ENCODE measurements at places on chromosomes 4 and X.
A peak's percentile ranks its signal among the peaks of the same experiment; 100 is the strongest.

GRCh38 chr4:63919636-63920365 is 489.4 kb downstream of the TECRL start:
- no peak for DNase-seq

DNA sequence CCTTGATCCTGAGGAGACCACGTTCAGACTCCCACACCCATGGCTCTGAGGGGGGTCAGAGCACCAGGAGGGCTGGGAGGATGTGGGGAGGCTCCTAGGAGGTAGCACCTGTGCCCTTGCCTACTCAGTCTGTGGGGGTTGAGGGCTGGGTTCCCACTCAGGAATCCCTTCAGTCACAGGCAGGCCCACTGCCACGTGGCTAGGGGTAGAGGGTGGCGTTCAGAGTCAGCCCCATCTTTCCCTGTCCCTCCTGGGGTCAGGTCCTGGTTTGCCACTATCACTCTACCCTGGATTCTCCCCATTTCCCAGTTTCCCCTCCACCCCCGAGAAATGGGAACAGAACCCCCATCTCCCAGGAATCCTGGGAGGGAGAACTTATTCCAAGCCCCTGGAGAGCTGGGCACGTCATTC is 111.3 kb downstream of the PSAPL1 start:
- no peak for DNase-seq

DNA sequence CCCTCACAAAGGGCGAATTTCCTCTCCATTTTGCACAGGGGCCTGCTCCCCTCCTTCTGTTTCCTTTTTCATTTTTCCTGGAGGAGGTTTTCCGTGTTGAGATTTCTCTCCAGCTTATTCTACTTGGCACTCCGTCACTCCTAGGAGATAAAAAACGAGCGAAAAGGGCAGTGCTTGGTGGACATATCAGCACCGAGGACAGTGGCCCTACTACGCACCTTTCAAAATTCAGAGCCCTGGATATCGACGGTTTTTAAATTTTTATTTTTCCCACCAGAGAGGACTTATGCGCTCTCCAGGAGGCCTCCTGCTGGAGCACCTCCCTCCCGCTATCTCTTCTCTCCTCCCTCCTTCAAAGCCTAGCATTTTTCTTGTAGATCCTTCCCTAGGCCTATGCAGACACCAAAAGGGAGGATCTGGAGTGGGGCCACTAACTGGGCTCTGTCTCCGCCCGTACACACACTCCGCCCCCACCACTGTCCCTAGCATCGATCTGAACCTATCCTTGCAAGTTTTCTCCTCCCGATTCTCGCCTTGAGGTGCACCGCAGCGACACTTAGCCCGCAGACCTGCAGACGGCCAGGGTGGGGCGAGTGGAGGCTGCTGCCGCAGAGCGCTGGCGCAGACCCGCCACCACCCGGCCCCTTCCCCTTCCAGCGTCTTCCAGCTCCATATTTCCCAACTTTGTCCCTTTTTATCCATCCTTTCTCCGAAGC is 8.5 kb upstream of the TCEAL9 start:
- DNase-seq, result no peak

DNA sequence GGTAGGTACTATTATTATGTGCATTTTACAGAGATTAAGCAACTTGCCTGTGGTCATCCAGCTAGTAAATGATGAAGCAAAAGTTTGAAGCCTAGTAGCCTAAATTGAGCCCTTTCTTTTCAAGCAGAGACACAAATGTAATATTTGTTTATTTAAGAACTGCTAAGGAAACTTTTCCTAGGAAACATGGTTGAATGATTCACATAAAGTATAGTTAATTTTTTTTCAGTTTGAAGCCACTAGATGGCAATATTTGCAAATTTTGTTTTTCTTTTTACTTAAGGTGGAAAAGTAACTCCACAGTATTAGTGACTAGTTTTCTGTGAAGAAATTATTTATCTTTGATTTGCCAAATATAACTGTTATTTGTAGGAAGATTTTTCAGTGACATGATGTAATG is 52.8 kb upstream of the ANKRD17 start:
- DNase-seq, result peak; percentile 7

- DNase-seq, result no peak
These were observed 316.7 kb downstream of the RPA4 start for GRCh38 chrX:97200454-97200853.

GRCh38 chr4:83282049-83282535 is 2.5 kb downstream of the COQ2 start:
- peak; percentile 61 for DNase-seq

GRCh38 chr4:79915246-79915645 is 157.8 kb downstream of the ANTXR2 start:
- no peak for DNase-seq

DNA sequence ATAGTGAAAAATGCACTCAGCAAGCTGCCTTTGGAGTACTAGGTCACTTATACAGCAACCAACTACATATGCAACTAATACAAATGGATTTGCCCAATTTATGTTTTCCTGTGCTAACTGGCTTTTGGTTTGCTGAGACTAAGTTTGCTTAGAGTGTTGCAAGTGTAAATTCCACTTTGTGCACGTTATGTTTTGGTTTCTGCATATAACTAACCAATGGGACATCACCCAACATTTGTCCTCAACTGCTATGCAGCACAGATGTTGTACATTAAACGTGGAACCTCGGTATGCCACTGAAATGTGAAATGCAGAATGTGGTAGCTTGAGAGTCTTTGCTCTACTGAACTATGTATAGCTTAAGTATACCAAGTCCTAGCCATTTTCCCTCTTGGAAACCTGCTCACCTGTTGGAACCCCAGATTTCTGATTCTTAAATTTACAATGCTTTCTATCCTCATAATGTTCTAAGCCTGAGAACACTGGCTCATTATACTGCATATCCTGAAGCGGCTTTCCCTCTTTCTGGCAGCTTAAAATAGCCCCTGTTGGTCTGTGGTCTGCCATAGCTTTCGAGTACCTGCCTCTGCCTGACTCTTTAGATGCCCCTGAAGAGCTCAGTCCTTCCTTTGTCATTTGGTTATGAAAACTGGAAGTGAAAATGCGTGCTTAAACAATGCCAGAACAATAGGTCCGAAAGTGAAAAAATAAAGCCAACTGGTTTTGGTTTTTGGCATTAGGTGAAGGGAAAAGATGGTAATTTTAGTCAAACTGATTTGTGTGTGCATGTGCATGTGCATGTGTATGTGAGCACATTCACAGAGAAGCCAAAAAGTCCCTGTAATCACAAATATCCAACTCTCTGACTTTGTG is 158.0 kb downstream of the SH2D1A start:
- DNase-seq, result no peak

DNA sequence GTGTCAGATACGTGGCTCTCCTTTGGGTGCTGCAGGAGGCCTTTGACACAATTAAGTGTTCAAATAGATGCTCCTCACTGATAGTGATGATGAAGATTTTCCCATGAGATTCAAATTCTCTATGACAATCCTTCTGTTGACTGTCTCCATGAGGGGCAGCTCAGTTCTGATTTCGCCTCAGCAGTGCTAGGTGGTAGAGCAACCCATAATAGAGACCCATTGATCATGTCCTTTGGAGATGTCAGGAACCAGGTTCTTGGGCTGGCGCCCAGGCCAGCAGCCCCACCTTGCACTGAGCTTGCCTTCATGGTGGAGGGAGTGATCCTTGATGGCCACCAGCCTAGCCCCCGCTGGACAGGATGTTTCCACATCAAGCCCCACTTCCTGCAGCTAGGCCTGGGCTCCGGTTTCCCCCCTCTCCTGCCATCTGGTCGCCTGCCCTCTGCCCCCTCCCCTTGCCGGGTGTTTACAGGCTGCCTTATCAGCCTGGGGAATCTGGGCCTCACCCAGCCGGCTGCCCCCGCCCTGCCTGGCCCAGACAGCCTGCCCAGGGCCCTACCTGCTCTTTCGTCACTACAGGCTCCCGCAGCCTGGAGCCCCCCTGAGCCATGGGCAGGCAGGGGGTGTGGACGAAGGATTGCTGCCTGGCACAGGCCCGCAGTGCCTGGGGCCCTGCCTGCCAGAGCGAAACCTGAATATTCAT is 12.6 kb downstream of the ELF4 start:
- DNase-seq, result no peak

- DNase-seq, result no peak
These were observed 159.0 kb downstream of the PACRGL start for GRCh38 chr4:20859097-20859781.

- no peak for DNase-seq
These were observed 53.9 kb downstream of the FAT1 start for GRCh38 chr4:186669735-186670134.

- DNase-seq, result no peak
These were observed 150.3 kb upstream of the BCOR start for GRCh38 chrX:40247848-40248622.

DNA sequence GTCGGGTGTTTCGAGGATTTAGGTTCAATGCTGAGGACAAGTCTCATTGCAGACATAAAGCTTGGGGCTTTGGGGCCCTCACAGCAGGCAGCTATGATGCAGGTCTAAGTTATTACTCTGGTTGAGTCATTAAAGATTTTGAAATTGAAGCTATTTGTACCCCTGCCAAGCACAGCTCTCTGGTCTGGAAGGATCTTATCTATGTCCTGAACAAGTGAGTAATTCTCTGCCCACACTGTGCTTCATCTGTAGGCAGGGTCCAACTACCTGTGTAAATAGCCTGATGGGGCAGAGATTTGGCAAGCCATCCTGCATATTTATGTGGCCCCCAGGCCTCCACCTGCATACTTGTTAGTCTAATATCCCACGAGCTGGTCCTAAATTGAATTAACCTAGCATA is 41.4 kb upstream of the MAGEA4 start:
- peak; percentile 70 for DNase-seq

GRCh38 chr4:151418385-151418784 is 9.4 kb downstream of the FHIP1A start:
- DNase-seq, result peak; percentile 65

DNA sequence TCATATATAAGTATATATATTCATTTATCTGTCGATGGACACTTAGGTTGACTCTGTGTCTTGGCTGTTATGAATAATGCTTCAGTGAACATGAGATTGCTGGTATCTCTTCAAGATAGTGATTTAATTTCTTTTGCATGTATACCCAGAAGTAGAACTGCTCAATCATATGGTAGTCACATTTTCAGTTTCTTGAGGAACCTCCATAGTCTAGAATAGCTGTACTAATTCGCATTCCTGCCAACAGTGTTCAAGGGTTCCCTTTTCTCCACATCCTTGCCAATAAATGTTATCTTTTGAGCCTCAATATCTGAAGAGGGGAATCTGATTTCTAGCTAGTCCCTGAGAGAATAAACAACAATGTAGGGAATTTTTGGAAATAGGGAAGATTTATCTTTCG is 32.4 kb upstream of the CCNG2 start:
- DNase-seq, result no peak

DNA sequence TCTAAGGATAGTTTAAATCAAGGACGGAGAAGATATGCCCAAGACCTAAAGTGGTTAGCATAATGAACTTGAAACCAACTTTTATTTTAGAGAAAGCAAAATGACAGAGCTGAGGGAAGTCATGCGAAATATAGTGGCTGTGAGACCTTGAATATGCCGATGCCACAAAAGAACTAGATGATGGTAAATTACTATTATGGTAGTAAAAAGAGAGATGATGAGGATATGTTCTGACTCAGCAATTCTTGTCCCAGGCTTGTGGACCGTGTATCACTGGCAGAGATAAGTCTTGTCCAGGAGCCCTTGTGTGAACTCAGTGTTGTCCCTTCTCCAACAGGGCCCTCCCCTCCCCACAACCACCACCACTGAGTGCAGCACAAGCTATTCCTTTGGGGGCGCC is 1605.6 kb upstream of the TENM3 start:
- DNase-seq, result no peak

GRCh38 chrX:149453030-149453429 is 52.1 kb downstream of the IDS start:
- peak; percentile 43 for DNase-seq

DNA sequence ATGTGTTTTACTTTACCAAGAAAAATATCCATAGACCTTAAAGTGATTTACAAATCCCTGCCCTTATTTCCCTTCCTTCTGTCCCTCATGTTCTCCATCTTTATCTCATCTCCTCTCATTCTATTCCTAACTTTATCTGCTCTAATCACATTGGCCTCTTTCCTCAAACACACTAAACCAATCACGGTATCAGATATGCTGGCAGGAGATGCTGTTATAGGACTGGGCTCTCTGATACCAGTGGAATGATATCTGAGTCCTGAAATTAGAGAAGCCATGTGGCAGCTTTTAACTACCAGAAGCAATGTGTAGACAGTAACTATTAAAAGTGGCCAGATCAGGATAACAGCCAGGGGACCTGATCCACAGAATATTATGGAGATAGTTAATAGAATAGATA is 49.9 kb upstream of the GIMD1 start:
- DNase-seq, result no peak

DNA sequence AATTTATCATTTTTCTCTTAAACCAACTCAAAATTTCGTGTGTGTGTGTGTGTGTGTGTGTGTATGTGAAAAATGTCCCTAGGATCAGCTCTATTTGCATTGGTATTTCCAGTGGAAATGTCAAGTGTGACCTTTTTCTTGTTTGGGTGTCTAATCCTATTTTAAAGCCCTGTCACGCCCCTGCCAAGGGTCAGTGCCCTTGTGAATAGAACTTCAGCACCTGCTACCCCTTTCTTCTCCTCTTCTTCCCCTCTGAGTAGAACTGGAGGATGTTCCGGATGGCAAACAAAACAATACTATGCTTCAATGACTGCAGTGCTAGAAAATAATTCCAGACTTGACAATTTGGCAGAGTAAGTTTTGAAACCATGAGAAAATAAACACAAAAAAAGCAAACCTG is 67.3 kb downstream of the SPRY1 start:
- no peak for DNase-seq
